Mammary epithelial cell (primary cell): ENCODE measurements at places on chromosomes 1 and 21. TPM values are rescaled to one million over a fixed set of nuclear protein-coding genes. Genes with fewer than 3 reads are reported as not detected.

GRCh38 chr21:39533545-39534380 is 79.0 kb upstream of the B3GALT5 start:
- DNase-seq, result no peak

- DNase-seq, result no peak
Measured at GRCh38 chr1:231317306-231318014, 20.2 kb downstream of the EXOC8 start.

DNA sequence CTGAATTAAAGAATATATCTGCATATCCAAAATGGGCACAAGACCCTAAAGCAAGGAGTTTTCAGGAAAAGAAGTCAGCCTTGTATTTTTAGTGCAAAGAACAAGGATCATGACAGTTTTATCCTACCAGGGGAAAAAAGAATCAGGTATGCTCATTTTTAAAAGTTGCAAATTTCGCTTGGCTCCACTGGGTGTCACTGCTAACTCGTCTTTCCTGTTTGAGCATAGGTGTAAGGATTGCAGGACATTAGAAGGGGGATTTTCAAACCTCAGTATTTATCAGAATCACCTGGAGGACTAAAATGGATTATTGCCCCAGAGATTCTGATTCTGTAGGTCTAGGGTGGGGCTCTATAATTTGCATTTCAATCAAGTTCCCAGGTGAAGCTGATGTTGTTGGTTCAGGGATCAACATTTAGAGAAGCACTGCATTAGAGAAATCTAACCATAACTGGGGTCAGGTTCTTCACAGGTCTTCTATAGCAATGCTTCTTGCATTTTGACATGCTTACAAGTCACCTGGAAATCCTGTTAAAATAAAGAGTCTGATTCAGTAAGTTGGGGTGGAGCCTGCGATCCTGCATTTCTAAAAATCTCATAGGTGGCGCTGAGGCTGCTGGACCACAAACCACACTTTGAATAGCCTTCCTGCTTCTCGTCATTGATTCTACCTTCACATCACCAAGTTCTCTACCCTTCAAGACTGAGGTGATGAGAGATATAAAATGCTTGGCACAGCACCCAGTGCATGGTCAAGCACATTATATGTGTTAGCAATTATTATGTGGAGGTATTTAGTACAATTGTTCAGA is 39.6 kb downstream of the NUF2 start:
- peak; percentile 12 for DNase-seq

Gene IL10
- not detected in 2 replicates for total RNA-seq

Gene MSH4
- total RNA-seq, result 0.75 and 1.0 TPM in 2 replicates
